Femur (tissue), 1 donor: ENCODE measurements at places on chromosomes 16 and 17.

- DNase-seq, result no peak
These were observed 78.6 kb downstream of the MYH13 start for GRCh38 chr17:10294180-10294579.

- DNase-seq, result no peak
These were observed 1.1 kb downstream of the UNC13D start for GRCh38 chr17:75842963-75843576.

DNA sequence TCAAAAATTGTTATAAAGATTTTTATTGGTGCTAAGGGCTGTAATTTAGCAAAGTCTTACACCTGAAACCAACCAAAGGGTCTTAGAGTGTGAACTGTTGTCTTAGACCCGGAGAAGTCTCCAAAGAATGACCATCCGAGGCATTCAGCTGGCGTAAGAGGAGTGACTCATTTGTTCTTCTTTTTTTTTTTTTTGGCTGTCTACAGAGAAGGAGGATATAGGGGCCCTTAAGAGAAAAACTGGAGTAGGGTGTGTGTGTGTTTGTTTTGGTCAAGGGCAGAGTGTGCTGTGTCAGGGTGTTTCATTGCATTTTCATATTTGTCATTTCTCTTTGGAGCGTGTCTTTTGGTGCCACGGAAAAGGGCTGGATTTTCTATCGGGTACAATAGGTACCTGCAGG lies 508.0 kb downstream of the WWOX start:
- no peak for DNase-seq

DNA sequence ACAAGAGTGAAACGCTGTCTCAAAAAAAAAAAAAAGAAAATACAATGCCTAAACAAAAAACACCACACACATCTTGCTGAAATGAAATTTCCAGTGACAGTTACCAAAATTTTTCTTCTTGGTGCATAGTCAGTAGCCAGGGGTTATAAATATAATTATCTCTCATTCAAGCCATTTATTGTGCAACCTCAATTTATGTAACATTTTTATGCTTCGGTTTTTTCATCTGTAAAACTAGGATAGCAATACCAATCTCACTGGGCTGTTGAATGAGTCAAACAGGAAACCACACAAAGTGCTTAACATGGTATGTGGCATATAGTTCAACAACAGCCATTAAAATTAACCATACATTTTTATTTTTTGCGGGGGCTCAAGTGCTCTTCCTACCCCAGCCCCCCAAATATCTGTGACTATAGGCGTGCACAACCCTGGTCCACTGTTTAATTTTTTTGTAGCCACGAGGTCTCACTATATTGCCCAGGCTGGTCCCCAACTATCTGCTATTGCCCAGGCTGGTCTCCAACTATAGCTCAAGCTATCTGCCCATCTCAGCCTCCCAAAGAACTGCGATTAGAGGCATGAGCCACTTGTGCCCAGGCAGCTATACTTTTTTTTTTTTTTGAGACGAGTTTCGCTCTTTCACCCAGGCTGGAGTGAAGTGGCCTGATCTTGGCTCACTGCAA lies 2.6 kb downstream of the COG4 start:
- no peak for DNase-seq

DNA sequence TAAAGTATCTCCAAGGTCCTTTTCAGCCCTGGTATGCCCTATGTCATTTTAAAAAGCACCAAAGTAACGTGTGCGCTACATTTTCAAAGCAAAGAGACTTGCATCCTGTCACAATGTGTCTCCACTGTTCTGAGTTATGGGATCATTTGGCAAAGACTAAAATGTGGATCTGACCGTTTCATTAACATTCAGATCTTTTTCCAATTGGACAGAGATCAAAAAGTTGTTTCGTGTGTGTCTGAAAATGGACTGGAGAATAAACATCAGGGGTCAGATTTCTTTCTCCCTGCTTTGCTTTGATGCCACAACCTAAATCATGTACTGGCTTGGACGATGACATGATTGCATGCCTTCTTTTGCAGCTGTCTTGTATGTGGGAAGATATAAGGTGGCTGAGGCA lies 136.0 kb upstream of the NOG start:
- no peak for DNase-seq

DNA sequence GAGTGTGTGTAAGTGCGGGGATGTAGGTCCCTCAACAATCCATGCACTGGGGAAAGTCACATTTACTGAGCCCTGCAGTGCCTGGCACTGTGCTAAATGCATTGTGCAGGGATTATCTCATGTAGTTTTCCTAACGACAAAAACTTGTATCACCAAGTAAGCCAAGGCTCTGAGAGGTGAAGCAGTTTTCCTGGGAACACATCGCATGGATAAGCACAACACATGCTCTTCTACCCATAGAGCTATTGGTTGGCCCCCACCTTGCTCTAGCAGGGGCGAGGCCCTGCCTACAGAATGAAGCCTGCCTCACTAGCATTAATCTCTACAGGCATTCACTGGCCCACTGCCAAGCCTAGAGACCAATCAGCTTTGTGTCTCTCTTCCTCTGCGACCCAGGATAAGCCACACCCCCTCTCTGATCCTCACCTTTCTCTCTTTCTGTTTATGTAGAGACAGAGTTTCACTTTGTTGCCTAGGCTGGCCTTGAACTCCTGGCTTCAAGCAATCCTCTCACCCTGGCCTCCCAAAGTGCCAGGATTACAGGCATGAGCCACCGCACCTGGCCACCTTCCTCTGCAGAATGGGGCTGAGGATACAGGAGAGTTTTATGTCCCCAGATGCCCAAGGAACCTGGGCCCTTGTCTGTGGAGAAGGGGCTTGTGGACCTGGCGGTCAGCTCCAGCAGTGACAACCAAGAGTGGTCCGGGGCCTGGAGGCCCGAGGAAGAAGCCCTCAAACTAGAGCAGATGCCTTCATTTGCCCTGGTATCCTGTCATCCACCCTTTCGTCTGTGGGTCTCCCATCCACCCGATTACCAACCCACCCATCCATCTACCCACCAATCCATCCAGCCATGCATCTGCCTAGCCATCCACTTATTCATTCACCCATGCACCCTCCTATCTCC lies 12.8 kb downstream of the CDH16 start:
- DNase-seq, result no peak

DNA sequence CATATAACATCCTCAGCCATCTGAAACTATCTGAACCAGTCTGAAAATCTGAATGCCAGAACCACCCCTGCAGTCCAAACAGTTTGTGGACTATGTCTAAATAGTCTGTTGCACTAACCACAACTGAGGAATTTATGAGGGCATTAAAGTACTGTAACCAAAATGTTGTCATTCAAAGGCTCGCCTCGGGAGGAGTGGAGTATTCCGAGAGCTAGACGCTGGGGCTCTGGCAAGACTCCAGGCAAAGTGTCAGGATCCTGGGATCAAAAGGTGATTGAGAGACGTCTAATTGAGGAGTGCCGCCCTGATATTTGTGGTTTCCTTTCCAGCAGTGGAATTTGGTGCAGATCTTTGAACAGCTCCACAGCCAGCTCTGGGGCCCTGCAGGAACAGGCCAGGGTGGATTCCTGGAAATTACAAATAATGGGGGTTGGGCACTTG lies 142.9 kb upstream of the MYOCD start:
- DNase-seq, result peak; percentile 45

DNA sequence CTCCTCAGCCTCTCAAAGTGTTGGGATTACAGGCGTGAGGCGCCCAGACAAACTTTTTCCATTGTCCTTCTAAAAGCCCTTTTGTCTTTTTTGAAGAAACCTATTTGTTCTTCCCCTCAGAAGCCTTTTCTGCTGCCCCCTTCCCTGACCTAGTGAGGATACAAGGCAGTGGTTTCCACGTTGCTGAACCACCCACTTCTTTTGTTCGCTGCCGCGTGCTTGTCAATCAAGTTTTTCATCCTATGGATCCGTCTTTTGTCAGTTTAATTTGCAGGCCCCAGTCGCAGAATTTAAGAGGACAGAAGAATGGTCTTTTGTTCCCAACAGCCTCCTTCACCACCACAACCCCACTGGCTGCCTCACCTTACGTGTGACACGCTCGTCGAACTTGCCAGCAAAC lies 20.2 kb upstream of the GNG13 start:
- no peak for DNase-seq

DNA sequence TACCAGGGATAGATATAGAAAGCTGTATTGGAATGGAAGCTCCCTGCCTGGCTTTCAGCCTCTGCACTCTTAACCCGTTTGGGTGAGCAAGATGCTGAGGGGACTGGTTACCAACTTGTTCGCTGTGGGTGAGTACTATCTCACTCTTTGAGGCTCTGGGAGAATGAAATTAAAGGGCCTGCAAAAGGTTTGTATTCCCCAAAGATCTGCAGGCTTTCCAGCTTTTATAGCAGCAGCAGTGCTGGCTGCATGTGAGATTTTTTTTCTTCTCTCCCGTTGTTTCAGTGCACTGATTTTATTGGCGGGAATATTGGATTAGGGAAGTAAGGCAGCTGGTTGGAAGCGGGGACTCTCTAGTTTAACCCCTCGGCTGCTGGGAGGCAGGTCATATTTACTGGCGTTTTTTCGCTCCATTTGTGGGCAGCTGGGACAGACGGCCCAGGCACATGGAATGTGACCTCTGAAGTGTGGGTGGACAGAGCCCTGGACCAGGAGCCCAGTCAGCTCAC lies 30.9 kb downstream of the C17orf75 start:
- peak; percentile 48 for DNase-seq
